ENCODE measurements at places on chromosomes 4 and X.

DNA sequence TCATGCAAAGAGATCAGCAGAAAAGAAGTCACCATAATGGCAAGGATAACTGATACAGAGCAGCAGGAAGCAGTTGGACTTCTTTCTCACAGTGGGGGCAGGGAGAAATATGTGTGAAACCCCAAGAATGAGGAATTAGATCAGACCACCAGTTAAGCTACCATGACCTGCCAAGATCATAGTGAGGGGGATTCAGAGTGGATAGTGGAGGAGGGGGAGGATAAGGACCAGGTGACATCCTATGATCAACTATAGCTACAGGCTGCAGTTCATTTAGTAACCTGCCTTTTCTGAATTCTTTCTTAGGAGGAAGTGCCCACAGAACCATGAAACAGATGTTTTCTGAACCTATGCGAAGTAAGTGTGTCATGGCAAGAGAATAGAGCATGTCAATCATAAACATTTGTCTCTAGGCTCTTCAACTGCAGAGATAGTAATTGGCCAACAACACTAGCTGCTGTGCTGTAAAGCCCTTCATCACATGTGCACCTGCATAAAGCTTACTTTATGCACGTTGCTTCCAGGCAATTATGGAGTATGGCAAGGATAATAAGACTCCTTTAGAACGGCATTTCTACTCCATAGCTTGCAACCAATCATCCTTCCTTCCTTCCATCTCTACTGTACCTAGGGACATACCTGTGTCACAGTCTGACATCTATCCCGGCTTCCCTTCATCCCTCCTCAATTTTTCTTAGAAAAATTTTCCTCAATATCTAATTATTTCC is 329.7 kb downstream of the EPHA5 start:
- no peak for DNase-seq

DNA sequence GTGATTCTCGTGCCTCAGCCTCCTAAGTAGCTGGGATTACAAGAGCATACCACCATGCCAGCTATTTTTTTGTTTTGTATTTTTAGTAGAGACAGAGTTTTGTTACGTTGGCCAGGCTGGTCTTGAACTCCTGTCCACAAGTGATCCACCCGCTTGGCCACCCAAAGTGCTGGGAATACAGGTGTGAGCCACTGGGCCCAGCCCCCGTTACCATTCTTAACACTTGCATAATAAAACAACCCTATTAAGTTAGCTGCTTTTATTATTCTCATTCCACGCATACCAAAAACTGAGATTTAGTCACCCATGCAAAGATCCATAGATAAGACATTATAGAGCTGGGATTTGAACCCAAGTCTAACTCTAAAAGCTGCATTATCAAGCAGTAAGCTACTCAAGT is 6.0 kb upstream of the TEX13A start:
- DNase-seq: no peak

- DNase-seq: no peak
Measured at GRCh38 chrX:128250621-128251020, 198.4 kb upstream of the ACTRT1 start.

- no peak for DNase-seq
Measured at GRCh38 chr4:92658318-92658717, 354.6 kb downstream of the GRID2 start.

GRCh38 chr4:140867356-140867755 is 111.2 kb upstream of the TBC1D9 start:
- DNase-seq: no peak

DNA sequence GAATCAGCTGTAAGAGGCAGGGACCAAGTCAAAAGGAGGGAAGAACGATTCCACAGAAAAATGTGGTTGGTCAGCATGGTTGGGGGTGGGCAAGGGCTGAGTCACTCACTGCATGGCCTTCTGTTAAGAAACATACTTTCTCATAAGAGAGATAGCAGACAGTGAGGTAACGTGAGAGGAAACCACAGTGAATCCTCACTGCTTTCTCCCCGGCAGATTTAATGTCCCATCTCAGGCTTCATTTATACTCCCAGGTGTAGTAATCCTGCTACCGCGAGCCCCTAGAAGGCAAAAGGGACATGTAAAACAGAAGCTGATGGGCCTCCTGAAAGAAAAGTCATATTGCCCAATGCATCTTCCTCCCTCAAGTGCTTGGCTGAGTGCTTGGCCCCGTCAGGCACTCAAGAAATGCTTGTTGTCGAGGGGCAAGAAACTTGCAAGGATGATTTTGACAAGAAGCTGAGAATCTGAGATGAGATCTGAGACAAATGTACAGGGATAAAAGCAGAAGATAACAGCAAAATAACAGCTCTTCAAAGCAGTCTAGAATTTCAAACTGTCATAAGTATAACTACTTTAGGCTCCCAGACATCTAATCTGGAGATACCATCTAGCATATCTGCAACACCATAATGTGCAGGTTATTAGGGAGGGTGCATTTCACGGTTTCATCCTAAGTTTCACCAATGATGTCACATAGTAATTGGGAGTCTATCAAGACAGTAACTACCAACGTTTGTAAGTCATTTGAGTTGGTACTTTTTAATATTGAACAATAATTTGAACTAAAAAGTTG is 40.2 kb downstream of the SH3KBP1 start:
- peak; percentile 6 for DNase-seq

GRCh38 chrX:110042496-110042895 is 39.6 kb downstream of the TMEM164 start:
- DNase-seq: no peak

DNA sequence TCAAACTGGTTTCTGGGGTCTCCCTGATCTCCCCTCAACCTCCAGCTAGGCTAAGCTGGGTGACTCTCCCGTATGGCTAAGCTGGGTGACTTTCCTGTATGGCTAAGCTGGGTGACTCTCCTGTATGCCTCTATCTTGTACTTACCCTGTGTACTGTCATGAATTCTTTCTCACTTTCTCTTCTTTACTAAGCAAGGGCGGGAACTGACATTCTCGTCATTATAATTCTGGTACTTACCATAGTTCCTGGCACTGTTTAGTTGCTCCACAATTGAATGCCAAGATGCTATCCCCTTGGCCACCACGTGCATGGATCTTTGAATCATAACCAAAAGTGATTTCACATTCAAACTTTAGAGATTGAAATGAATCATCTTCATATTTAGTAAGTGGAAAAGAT is 8.8 kb downstream of the INTU start:
- DNase-seq: no peak

- DNase-seq: no peak
Measured at GRCh38 chr4:41144812-41145211, 69.5 kb downstream of the APBB2 start.

DNA sequence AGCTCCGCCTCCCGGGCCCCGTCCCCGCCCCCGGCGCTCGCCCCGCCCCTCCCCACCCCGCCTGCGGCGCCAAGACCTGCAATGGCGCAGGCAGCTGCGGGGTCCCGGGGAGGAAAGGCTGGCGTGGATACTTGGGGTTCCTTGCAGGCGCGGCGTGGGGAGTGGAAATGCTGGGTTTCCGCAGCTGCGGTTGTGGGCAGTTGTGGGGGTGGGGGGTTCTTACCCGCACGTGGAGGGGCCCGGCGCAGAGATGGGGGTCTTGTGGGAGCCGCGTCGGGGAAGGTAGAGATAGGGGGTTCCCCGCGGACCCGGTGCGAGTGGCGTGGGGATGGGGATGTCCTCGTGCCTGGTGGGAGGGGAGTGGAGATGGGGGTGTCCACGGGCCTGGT is 680 bp upstream of the ASMTL start:
- DNase-seq: peak; percentile 67

- DNase-seq: no peak
Measured at GRCh38 chr4:182642831-182643230, 274.4 kb downstream of the DCTD start.

DNA sequence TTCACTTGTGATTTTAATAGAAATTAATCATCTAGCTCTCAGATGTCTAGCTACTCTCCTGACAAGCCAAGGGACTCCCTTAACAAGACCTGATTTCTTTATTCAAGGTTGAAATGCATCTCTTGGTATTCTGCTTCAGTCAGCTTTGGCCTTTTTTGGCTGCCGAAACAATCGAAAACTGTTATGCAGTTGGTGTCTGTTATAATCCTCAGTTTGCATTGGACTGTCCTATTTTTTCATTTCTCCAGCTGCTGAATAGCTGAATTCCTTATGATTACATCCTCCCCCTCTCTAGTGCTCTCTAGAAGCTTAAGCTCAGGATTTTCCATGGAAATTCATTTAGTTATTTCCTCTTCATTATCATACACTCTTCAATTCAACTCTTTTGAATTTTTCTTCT is 177.2 kb downstream of the TRIML1 start:
- DNase-seq: no peak

- DNase-seq: no peak
Measured at GRCh38 chr4:106017975-106018374, 122.7 kb downstream of the NPNT start.

GRCh38 chr4:28565396-28565795 is 1704.8 kb downstream of the STIM2 start:
- DNase-seq: no peak
